AG10803 (cell line): ENCODE measurements at places on chromosomes 1 and 21.
A peak's percentile ranks its signal among the peaks of the same experiment; 100 is the strongest.

DNA sequence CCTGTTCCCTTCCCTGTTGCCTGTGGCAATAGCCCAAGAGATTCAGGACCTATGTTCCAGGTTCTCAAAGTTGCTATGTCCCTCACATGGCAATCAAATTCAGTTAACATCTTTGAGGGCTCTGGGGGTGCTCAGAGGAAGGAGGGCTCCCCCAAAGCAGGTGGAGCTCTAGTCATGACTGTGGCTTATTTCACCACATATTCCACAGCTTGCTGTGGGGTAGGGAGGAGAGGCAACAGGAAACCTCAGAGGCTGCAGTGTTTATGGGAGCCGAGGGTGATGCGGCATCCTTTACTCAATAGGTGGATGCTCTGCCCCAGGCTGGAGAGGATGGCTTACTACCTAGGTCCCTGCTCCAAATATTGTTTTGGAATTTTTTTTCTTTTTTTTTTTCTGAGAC lies 1.2 kb upstream of the MKNK1 start:
- no peak for DNase-seq

DNA sequence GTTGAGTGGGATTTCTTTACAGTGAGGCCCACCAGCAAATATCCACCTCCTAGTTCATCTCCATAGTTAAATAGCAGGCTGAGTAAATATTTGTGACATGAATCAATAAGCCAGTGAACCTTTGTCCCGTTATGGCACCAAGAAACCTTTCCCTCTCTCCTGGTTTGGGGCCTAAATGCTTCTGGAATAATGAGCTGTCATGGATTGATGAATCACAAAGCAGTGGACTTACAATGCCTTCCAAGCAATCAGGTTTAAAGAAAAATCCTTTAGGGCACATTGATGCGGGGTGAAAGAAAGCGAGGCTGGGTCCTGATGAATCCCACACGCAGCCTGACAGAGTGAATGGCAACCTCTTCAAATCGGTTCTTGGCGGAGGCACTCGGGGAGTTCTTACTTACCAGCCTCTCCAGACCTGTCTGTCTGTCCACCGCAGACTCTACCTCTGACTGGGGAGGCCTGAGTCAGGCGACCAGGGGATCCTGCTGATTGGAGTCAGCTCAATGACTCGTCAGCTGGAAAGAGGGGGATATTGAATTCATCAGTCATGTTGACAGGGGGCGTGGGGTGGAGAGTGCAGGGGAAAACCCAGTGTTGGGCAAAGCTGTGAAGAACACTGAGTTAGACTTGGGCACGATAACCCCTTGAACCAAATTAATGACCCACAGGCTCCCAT lies 247.3 kb downstream of the PLPP3 start:
- no peak for DNase-seq

- no peak for DNase-seq
Measured at GRCh38 chr1:70842562-70842961, 205.1 kb downstream of the PTGER3 start.

DNA sequence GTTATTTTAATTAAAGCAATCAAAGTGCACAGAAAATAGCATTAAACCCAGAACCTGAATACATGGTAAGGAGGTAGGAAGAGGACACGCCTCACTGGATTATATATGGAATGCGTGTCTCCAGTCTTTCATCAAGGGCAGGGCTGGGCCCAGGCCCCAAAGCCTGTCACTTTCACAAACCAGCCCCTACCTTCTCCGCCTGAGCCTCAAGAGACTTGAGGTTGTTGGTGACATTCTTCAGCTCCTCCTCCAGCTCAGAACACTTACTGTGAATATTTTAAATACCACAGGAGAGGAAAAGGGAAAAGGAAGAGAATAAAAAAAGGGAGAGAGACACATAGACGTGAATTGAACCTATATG lies 16.3 kb upstream of the NUP210L start:
- DNase-seq = no peak

DNA sequence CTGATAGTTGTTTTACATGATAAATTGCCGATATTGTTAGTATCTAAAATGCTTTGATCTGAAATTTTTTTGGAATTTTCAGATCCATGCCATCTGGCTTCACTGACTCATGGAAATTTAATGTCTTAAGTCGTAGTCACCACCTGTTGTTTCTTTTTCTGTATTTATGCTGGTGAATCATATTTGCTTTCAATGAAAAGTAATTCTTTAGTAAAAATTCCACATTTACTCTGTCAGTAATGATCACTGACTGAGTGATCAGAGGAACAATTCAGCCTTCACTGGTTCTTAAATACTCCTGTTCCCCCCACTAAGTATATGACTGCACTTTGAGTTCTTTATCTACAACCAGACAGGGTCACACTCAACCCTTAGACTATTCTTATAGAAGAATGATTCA lies 185.6 kb upstream of the NRIP1 start:
- no peak for DNase-seq

DNA sequence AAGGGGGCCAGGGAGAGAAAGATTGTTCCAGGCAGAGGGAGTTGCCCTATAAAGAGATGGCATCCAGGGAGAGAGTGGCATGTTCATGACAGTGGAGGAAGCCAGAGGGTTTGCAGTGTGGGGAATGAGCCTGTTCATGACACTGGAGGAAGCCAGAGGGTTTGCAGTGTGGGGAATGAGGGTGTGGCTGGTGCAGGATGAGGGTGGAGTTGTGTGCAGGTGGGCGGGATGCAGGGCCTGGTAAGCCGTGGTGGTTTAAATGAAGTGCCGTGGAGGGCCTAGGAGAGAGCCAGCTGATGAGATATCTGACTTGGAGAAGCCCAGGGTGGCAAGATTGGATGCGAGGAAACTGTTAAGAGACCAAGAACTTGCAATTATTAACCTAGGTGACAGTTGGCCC lies 131.8 kb downstream of the CAMTA1 start:
- no peak for DNase-seq

DNA sequence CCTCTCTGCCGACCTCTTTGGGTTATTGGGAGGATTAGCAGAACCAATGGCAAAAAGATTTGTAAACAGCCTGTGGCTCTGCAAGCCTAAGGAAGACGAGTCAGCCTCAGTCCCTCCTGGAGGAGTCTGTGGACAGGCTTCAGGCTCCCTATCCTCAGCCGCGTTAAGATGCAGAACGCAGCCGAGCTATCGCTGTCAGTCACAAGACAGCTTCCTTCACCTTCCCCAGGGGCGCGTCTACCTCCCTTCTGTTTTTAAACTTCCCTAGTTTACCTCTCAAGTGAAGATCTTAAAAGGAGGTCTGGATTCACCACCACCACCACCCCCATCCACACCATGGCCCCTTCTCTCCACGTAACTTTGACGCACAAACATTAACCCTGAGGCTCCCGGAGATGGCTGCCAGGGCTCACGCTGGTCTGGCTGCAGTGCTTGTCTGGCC lies 738 bp downstream of the CAMK1G start:
- peak; percentile 9 for DNase-seq
